ENCODE measurements at places on chromosomes 7 and 10.

DNA sequence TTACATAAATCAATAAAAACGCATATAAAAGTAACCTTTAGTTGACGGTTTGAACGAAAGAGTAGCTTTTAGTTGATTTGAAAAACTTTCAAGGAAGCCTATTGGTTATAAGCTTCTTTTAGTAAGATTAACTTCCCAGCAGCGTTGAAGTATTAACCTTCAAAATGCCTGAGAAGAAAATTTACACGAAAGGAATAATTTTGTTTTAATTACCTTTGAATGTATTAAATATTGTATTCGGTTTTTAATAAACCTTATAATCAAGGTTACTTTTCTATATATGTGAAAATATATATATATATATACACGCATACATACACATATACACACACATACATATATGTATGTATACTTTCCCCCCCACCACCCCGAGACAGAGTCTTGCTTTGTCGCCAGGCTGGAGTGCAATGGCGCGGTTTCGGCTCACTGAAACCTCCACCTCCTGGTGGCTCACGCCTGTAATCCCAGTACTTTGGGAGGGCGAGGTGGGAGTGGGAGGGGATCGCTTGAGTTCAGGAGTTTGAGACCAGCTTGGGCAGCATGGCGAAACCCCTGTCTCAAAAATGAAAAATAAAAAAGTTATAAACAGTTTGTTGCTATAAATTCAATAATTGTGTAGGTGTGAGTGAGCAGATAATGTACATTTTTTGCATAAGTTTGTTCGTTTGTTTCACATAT is 57.6 kb upstream of the EZH2 start:
- peak; percentile 50 for DNase-seq

- DNase-seq = no peak
Measured at GRCh38 chr10:121698336-121698735, 100.1 kb upstream of the FGFR2 start.

DNA sequence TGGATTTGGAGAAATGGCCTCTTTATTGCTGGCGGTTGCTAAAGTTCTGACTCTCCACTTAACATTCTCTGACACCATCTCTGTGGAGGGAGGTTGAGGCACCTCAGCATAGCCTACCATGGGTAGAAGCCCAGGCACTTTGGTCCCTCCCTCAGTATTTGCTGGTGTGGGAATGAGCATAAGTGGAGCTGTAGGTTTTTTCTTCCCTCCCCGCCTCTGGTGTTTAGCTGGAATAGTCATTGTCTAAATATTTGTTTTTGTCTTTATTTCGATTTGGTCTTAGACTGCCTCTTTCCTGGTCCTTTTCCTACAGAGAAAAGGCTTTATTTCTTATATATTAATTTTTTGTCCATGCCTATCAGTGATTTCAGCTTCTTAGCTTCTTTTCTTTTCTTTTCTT is 203.4 kb upstream of the AGR3 start:
- DNase-seq = no peak

DNA sequence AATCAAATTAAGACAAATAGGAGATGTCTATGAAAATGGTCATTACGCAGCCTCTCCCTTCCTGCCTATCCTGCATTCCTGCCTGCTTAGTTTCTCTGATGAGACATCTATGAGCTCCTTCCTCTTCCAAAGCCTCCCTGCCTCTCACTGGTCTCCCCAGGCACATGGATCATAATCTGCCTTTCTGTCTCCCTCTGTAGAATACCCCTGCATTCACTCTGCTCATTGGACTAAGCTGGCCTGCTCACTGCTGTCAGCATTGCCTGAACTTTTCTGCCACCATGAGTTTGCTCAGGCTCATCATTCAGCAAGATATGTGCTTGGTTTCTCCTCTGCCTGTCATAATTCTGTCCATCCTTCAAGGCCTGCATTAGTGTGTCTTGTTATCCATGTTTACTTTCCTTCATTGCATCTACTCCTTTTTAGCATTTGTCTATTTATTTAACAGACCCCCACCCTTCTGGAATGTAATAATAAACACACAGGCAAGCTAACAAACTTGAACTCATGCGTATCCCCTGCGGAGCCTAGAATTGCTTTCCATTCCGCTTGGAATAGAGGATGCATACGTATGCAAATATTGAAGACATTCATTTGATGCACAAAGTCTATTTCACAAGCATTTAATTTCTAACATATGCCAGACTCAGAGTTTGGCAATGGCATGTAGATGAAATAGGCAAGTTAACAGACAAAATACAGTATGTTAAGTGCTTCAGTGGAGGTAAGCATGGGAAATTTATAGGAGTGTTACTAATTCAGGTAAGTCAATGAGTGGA is 88.3 kb downstream of the PTPRZ1 start:
- no peak for DNase-seq
